ENCODE measurements at places on chromosomes 5 and 9.
A peak's percentile ranks its signal among the peaks of the same experiment; 100 is the strongest.

DNA sequence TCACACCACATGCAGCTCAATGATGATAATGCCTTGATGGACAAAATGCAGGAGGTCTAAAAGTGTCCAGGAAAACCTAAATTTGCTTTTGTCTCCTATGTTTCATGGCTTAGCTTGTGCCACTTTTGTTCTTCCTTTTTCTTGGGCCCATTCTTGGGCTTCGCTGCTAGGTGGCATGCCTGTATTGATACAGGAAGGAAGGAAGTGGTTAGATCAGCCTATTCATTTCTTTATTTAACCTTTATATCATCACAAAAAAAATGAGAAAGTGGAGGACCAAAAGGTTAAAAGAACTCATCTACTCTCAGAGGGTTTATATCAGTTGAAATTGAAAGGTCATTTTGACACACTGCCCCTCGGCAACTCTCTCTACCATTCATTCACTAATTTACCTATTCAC, 260.2 kb downstream of the ARHGAP26 start:
- no peak for DNase-seq
- H3K27ac ChIP-seq: no peak overlapping the region
- H3K4me1 ChIP-seq: no peaks in the 10 kb centered on the region
- peaks cover 2% of the 10 kb centered on the region for H3K36me3 ChIP-seq

GRCh38 chr5:160555581-160555970, 133.9 kb downstream of the PTTG1 start:
- H3K4me1 ChIP-seq: no peaks in the 10 kb centered on the region
- no peaks in the 10 kb centered on the region for H3K36me3 ChIP-seq
- no peak for DNase-seq
- H3K27me3 ChIP-seq: no peaks in the 10 kb centered on the region

DNA sequence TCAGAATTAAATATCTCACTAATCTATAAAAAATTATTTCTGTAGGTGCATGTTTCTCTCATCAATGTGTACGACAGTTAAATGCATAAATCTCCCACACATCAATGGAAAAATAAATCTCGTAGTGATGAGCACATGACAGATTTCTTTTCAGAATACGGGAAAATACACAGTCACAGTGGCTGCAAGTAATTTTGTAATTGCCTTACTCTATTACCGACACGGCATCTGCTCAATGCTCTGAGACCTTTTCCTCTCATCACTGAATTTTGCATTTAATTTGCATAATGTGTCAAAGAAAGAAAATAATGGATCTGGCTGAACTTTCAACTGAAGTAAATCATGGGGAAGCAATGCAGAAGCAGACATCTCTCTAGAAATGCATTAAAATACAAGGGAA, 37.2 kb downstream of the PDE4D start:
- no peaks in the 10 kb centered on the region for H3K4me1 ChIP-seq
- no peak for DNase-seq
- H3K36me3 ChIP-seq: no peaks in the 10 kb centered on the region
- H3K4me3 ChIP-seq: no peak overlapping the region

DNA sequence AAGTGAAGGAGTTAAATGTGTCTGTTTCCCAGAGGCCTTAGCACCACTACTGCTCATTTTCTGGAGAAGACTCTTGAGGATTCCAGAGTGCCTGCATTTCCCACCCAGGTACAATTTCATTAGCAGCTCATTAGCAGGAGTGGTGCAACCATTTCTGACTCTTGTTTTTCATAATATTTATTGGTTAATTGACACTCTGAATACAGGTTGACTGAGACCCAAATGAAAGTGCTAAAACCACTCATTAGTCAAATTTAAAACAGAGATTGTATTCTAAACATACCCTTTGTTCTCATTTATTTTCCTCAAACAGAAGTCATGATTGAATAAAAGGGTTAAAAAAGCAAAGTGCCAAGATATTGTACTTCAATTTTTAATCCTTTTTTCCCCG, 134.5 kb downstream of the SIL1 start:
- DNase-seq: no peak
- H3K36me3 ChIP-seq: no peaks in the 10 kb centered on the region
- no peaks in the 10 kb centered on the region for H3K4me1 ChIP-seq
- H3K27me3 ChIP-seq: no peaks in the 10 kb centered on the region
- no peak overlapping the region for H3K27ac ChIP-seq
- no peak overlapping the region for H3K4me3 ChIP-seq

DNA sequence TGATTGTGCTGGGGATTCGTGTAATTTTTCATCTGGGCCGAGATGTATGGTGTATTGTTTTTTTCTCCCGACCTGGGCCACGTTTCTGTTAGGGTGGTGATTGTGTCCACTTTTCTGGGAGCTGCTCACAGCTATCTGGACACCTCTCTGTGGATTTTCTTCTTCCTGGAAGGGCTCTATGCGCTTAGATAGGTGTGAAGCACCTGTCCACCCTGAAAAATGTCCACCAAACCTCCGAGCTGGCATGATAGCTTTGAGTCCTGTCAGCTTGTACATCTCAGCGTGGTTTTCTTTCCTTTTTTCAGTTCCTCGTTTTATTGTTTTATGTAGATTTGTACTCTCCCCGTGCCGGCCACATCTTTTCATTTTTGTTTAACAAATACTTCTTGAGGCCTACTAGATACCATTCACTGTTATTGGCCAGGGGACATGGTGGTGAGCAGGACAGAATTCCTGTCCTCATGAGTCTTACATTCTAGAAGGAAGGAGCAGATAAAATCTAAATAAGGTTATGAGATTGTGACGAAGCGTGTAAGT, 1.1 kb downstream of the UGCG start:
- peak overlapping the region; percentile 76 for H3K4me3 ChIP-seq
- H3K27me3 ChIP-seq: no peaks in the 10 kb centered on the region
- no peak for DNase-seq
- peaks cover 4% of the 10 kb centered on the region for H3K4me1 ChIP-seq
- H3K27ac ChIP-seq: peak overlapping the region; percentile 38

- no peak overlapping the region for H3K27ac ChIP-seq
- no peak overlapping the region for H3K4me3 ChIP-seq
- no peaks in the 10 kb centered on the region for H3K36me3 ChIP-seq
- H3K27me3 ChIP-seq: no peaks in the 10 kb centered on the region
- no peaks in the 10 kb centered on the region for H3K4me1 ChIP-seq
Measured at GRCh38 chr9:16671591-16672137, 198.8 kb downstream of the BNC2 start.

GRCh38 chr9:91541734-91542133, 118.1 kb upstream of the NFIL3 start:
- H3K4me1 ChIP-seq: no peaks in the 10 kb centered on the region
- DNase-seq: no peak
- no peaks in the 10 kb centered on the region for H3K27me3 ChIP-seq

GRCh38 chr9:131308452-131308851, 18.9 kb downstream of the PLPP7 start:
- H3K4me3 ChIP-seq: no peak overlapping the region

GRCh38 chr9:94741866-94742265, 15.4 kb downstream of the AOPEP start:
- peaks cover 4% of the 10 kb centered on the region for H3K4me1 ChIP-seq
- no peaks in the 10 kb centered on the region for H3K36me3 ChIP-seq
- no peak overlapping the region for H3K4me3 ChIP-seq
- no peak overlapping the region for H3K27ac ChIP-seq
- no peaks in the 10 kb centered on the region for H3K27me3 ChIP-seq

DNA sequence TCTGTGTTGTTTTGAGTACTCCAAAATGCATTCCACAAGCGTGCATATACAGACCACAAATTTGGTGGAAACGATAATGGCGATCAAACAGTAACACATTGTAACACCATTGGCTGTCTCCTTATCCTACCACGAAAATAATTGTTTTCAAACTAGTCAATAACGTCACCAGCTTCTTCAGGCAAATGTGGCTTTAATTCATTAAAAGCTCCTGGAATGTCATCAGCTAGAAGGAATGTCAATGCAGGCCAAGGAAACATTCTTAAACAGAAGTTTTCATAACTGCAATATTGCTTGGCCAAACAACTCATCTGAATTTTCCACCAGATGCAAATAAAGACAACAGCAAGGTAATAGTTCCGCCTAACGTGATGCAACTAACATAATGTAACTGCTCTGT, 71.6 kb upstream of the XPA start:
- H3K27me3 ChIP-seq: no peaks in the 10 kb centered on the region
- H3K4me3 ChIP-seq: no peak overlapping the region
- no peaks in the 10 kb centered on the region for H3K36me3 ChIP-seq
- no peaks in the 10 kb centered on the region for H3K4me1 ChIP-seq

GRCh38 chr5:10977011-10977410, 216.0 kb upstream of the DAP start:
- no peaks in the 10 kb centered on the region for H3K27me3 ChIP-seq
- no peak for DNase-seq
- H3K4me1 ChIP-seq: no peaks in the 10 kb centered on the region
- no peaks in the 10 kb centered on the region for H3K36me3 ChIP-seq
- H3K4me3 ChIP-seq: no peak overlapping the region
- H3K27ac ChIP-seq: no peak overlapping the region

DNA sequence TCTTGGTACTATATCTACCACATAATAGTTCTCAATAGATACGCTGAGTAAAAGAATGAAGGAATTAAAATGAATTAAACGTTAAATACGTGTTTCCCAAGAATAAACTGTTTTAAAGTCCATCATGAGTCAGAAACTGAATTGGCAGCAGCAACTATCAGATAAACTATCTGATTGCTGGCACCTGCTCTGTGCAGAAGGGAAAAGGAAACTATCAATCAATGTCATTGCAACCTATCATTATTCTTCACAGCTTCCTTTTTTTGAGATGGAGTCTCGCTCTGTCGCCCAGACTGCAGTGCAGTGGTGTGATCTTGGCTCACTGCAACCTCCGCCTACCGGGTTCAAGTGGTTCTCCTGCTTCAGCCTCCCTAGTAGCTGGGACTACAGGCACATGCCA, 8.8 kb upstream of the WDR36 start:
- no peaks in the 10 kb centered on the region for H3K4me1 ChIP-seq
- no peaks in the 10 kb centered on the region for H3K27me3 ChIP-seq
- no peak overlapping the region for H3K4me3 ChIP-seq
- DNase-seq: no peak
- H3K27ac ChIP-seq: no peak overlapping the region
- no peaks in the 10 kb centered on the region for H3K36me3 ChIP-seq

- no peak for DNase-seq
- H3K36me3 ChIP-seq: no peaks in the 10 kb centered on the region
- H3K4me3 ChIP-seq: no peak overlapping the region
- H3K27ac ChIP-seq: no peak overlapping the region
- H3K27me3 ChIP-seq: no peaks in the 10 kb centered on the region
Measured at GRCh38 chr9:121926351-121926801, 166.7 kb downstream of the TTLL11 start.

Measured in aorta (tissue), 5 donors.